ENCODE measurements at places on chromosomes 12 and 14. TPM values are rescaled to one million over a fixed set of nuclear protein-coding genes. Genes with fewer than 3 reads are reported as not detected.

Gene TIMELESS
- 25.3 TPM for total RNA-seq

GRCh38 chr12:91964501-91964900 lies 181.1 kb downstream of the BTG1 start:
- no peak for DNase-seq

Gene HOTAIR
- 7.0 TPM for total RNA-seq

DNA sequence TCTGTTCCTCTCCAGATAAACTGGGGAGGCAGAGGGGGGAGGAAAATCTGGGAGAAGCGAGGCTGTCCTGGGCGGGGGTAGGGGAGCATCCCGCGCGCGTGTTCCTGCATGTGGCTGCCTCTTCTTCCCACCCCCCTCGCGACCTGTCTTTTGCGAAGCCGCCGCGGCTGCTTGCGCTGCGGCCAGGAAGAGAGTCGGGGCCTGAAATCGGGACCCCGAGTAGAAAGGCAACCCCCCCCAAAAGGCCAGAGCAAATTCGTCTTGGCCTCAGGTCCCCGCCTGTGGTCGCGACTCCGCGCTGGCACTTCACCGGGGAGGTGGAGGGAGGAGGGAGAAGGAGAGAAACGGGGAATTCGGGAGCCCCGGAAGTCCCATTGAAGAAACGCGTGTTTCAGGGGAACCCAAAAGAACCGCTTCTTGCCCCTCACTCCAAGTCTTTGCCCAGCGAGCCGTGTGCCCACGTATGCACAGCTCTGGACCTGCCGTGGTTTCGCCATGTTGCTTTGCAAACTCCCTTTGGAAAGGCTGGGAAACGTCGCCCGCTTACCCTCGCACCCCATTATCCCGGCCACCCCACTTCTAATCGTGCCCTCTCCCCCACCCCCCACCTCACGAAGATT lies 944 bp downstream of the CCND2 start:
- no peak for DNase-seq

DNA sequence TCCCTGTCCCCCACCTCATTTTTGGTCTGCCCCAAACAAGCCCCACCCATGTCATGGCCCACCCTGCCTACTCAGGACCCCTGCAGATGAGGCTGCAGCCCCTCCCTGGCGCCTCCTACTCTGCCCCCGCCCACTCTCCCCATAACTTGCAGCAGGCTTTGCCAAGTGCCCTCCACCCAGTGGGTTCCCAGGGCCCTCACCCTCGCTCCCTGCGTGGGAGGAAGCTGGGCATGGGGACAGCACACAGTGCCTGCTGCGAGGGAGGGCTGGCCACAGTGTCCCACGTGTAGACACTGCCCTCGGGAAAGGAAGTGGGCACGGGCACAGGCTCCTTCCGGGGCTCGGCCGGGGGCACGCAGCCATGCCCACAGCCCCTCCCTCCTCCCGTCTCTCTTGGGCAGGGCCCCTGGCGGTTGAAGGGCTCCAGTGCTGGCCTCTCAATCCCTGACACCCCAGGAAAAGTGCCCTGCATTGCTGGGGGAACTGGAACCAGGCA lies 9.4 kb downstream of the AKT1 start:
- no peak for DNase-seq

DNA sequence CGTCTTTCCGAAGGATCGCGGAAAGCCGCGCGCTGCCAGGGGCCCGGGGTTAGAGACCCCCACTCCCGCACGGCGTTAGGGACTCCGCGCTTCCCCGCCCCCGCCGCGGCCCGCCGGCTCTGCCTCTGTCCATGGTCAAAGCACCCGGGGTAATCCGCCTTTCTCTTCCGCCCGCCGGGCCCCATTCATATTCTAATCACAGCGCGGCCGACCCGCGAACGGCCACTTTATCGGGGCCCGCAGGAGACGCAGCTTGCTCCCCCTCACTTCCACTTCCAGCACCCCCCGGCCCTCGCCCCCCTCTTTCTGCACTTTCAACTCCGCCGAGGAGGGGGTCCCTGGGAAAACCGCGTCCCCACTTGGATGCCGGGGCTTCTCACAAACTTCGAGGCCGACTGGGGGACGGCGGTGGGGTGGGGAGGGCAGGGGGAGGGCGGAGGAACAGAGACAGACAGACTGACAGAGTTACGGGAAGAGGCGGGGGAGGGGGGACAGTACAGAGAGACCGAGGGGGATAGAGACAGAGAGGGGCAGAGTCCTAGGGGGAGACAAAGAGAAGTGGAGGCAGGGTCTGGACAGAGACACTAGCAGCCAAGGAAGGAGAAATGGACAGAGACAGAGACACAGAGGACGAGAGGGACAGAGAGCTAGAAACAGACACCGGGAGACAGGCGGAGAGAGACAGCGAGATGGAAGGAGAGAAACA lies 1.1 kb upstream of the RFX4 start:
- DNase-seq, result no peak

Gene NRL
- total RNA-seq, result 1.6 TPM

DNA sequence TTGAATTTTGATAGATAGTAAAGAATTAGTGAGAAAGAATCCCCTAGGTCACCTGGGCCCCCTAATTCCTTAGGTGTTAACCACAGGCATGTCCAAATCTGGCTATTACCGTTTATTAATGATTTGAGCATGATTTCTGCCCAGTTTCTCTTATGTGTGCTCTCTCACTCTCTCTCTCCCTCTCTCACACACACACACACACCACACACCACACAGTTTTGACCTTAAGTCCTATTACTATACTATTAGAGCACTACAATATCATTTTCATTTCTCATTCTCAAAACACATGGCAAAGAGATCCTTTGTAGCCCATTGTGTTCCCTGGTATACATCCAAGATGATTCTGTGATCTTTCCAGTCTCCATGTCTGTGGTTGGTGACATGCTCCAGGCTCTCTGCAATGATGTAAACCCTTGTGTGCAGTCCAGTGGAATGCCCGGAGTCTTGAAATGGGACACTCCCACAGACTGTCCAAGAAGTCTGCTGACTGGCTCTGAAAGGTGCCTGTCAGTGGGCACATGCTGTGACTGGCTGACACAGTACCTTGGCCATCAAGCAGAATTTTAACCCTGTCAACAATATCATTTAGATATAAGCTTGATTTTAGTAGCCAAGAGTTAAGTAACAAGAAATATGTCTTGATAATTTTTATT lies 96.2 kb downstream of the FIGNL2 start:
- peak; percentile 85 for DNase-seq

DNA sequence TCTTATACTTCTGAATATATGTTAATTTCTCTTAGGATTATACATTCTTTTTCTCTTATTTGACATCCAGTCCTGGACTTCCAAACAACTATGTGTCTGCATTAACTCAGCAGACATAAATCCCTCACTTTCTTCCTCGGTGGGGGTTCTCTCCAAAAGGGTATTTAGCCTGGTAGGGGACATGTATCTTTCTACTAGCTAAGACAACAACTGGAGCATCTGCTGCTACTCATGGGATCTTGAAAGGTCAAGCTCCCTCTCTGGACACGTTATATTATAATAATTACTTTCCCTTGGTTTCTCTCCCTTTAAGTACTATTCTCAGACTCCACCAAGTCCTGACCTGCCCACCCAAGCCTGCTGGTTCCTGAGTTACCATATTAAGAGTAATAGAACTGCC lies 983.7 kb upstream of the FLRT2 start:
- DNase-seq, result no peak

GRCh38 chr12:11513288-11513687 lies 117.9 kb upstream of the PRB2 start:
- peak; percentile 10 for DNase-seq

Gene MYO1A
- total RNA-seq, result 0.06 TPM

Gene BDKRB2
- total RNA-seq, result not detected

Gene CCDC198
- not detected for total RNA-seq

DNA sequence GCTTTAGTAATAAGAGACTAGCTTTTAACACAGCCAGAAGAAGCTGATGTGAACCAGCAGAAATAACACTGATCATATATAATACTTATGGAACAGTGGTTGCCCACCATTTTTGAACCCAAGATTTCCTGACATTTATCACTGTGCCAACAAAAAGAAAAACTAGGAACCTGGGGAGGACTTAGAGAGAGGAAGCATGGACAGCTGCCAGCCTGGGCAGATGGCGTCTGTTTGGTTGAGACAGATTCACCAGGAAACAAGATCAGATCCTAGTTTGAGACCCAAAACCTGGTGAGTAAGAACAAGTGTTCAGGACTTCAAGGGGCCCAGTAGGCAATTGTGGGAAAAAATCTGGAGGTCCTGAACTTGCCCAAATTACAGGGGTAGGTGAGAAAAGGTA lies 95.3 kb downstream of the BICD1 start:
- peak; percentile 5 for DNase-seq

Gene CFAP251
- 2.2 TPM for total RNA-seq

Gene DTX1
- 0.11 TPM for total RNA-seq

Gene HOXC10
- 7.5 TPM for total RNA-seq

Gene IFNG-AS1
- not detected for total RNA-seq

- DNase-seq, result peak; percentile 12
Measured at GRCh38 chr14:60266021-60266937, 17.3 kb downstream of the PPM1A start.

- DNase-seq, result no peak
Measured at GRCh38 chr14:104138718-104139459, 502 bp downstream of the KIF26A start.

DNA sequence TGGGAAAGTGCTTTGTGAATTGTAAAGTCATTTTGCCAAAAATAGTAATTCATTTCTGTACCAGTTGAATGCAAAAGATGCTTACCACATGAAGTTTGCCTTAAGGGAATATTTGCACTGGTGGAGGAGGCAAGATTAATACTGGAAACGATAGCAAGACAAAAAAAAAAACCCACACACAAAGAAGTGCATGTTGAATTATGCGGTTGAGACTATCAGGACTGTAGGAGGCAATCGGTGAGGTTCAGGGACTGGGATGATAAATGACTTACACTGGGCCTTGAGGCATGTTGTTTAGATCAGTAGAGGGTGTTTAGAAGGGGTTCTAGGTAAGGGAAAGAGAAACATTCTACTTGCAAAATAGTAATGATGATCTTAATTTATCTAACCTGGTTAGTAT lies 142.2 kb upstream of the HMGA2 start:
- no peak for DNase-seq

GRCh38 chr12:73547421-73547820 lies 990.2 kb upstream of the ATXN7L3B start:
- DNase-seq, result no peak

DNA sequence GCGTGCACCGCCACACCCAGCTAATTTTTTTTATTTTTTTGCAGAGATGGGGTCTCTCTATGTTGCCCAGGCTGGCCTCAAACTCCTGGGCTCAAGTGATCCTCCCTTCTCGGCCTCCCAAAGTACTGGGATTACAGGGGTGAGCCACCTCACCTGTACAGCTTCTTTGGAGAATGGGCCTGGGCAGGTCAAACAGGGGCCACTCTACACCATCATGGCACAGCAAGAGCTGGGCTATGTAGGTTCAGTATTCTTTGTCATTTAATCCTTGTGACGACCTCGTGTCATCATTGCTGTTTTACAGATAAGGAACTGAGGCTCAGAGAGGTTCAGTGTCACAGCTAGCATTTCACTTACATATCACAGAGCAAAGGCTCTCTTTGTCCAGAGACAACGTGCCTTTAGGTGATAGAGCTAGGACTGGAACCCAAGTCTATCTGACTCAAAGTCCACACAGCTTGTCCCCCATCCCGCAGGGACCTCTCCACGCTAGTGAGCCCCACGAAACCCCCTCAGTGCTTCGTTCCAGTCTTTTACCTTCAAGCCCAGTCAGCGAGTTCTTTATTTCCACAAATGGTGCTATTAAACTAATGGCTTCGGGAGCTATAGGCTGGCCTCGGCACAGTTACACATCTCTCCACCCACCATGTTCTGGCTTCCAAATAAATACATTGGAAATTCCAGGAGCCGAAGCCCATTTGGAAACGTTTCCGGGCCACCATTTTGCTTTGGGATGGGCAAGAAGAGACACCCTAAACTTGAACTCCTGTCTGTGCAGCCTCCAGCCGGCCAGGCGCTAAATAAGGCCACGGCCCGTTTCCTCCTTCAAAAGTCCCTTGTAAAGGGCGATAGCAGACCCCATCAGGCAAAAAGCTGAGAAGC lies 660 bp upstream of the MAP1LC3B2 start:
- no peak for DNase-seq

DNA sequence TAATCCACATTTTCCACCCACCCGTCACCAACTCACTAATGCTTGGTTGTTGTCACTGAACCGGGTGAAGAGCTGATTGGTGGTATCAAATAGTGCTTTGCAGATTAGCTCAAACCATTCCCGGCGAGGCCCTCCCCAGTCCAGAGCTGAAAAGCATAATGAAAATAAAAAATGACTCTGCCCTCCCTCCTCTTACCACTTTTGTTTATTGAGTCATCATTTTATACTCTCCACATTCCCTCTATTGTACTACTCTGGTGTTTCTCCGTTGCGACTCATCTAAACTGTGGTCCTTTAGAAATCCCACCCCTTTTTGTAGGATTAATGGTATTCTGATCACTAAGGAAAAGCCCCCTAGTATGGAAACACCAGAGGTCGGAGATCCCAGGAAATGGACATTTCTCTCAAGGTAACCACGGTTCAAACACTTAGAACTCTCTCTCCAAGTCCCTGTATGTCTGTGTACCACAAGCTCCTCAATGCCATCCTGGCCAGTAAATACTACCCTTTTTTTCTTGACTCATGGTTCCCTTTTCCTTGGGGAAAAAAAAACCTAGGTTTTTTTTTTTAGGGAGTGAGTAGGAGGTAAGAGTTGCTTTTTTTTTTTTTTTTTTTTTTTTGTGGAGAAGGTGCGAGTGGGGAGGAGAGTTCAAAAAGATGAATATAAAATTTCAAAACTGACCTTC lies 42.0 kb downstream of the AREL1 start:
- DNase-seq, result peak; percentile 72

DNA sequence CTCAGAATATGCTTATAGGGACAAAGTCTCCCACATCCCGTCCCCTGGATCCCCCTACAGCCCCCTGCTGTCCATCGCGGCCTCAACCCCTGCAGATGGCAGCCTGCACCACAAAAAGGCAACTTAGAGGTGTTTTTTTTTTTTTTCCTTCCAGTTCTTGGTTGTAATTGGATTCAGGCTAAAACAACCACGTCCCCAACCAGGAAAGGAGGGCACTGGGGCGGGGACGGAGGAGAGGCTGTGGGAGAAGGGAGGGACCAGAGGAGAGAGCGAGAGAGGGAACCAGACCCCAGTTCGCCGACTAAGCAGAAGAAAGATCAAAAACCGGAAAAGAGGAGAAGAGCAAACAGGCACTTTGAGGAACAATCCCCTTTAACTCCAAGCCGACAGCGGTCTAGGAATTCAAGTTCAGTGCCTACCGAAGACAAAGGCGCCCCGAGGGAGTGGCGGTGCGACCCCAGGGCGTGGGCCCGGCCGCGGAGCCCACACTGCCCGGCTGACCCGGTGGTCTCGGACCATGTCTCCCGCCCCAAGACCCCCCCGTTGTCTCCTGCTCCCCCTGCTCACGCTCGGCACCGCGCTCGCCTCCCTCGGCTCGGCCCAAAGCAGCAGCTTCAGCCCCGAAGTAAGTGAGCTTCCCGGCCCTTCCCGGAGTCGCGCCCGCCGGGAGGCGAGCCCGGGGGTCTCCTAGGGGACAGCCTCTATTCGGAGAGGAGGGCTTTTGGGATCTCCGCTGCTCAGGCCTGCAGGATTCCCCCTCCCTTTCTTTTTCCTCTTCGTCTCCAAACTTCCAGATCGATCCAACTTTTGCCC lies at the start of gene MMP14:
Gene MMP14, plus strand, starts transcription at position 285 of the 813 bp plus-strand sequence. Its CDS starts 233 bp downstream, at position 518.
- DNase-seq, result peak; percentile 95

Data from LHCN-M2 (cell line).